Effector CD8-positive, alpha-beta T cell (primary cell): ENCODE measurements at places on chromosomes 5 and 9.

GRCh38 chr5:142317753-142318152 is 7.1 kb downstream of the SPRY4 start:
- DNase-seq, result no peak

- DNase-seq, result no peak
Measured at GRCh38 chr9:91992461-91993041, 42.5 kb upstream of the ROR2 start.

DNA sequence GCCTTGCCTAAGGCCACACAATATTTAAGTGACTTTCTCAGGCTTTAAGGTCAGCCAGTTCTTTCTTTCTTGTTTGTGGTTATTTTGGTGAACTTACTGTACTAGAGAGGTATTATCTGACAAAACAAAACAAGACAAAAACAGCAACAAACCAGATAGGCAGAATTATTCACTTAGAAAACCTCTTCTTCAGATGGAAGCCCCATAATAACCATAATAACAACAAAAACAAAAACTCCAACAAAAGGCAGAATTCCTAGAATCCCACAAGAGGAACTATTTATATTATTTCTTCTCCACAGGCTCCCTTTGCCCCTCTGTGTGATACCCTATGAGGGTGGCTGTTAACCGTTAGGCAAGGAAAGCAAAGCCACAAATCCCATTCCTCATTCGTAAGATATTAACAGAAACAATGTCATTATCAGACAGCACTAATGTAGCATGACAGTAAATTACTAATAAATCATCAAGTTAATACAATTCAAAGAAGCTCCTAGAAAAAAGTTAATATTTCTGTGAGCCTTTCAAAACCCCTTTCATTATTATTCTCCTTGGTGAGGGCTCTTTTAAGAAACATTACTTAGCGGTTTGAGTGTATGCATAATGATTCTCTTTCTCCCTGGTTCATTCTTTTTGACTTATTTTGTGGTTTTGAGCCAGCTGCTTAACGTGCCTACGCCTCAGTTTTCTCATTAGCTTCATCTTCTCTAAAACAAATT is 274.9 kb downstream of the EFNA5 start:
- no peak for DNase-seq

GRCh38 chr5:117041926-117042595 is 467.4 kb upstream of the SEMA6A start:
- DNase-seq, result no peak

DNA sequence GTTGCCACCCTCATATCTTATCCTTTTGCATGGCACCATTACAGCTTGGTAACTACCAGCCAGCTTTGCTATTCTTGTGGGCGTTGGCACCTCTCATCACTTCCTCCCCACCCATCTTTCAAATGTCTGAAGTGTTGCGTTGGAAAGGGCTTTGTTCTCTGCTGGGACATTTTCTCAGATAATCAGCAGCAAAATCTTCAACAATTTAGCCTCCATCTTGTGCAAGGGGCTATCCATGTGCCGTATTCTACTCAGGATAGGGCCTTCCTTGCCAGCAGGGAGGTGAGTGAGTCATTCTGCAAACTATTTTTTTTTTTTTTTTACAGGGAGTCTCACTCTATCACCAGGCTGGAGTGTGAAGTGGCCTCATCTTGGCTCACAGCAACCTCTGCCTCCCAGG is 62.1 kb upstream of the NUDT12 start:
- no peak for DNase-seq

GRCh38 chr9:120161776-120162175 is 418.2 kb downstream of the CDK5RAP2 start:
- DNase-seq, result no peak

DNA sequence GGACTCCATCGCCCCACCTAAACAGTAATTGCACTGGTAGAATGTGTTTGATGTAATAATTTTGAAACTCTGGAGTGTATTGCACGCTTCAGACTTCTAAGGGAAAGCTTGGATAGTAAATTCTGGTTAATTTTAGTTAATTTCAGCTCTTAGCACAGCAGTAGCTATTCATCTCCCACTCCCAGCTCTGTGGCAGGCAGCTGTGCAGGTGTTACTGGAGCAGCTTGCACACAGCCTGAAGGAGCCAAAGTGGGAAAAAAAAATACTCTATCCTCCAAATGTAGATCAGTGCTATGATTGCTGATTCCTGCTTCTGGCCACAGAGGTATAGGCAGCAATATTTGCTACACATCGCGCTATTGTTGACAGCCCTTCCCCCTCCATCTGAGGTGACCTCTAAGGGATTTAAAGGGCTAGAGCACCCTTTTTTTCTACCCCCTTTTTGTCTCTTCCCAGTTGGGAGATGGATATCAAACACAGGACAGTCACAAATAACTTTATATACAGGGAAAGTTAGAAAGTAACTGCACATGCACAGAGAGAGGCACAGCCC is 97.4 kb downstream of the KCTD16 start:
- no peak for DNase-seq

DNA sequence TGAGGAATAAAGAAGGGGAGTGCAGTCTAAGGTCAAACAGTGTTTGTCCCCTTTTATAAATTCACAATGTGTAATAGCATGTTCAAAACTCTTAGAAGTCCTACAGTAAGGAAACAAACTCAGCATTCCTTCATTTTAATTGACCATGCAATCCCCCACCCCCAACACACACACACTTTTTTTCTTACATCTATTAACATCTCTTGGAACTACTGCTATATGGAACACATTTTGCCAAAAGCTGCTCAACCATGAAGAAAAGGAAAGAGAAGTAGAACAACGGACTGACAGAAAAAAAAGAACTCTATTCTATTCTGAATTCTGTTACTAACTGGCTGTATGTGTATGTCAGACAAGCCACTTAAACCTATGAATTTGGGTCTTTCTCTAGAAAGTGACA is 2.8 kb upstream of the CTNNAL1 start:
- DNase-seq, result no peak

DNA sequence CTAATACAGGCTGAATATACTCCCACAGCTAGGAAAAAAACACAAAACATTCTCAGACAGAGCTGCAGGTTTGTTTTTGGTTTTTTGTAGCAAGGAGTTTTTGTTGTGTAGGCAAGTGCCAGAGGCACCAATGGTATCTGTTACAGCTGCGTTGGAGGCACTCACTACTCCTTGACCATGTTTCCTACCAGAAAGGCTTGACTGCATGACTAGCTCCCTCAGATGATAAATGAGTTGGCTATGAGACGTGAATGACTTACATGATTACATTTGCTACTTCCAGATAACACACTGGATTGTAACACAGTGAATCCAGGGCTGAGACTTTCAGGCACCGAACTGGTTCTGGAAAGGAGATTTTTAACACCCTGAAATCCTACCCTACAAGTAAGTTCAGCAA is 18.8 kb downstream of the GZMK start:
- no peak for DNase-seq

DNA sequence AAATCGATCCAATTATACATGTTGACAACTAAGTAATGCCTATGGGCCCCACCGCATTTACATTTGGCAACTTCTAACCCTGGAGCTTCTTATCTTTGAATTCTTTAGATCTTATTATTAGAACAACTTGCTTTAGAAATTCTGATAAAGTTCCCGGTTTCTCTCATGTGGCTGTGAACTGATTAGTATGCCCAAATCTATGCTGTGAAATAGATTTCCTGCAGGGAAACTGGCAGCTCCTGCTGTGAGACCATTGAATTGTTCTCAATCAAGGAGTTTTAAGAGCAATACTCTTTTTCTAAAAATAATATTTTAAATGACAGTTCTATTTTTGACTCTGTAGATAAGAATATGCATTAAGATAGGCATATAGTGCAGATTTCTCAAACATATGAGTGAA is 177.5 kb downstream of the GABRB2 start:
- no peak for DNase-seq

DNA sequence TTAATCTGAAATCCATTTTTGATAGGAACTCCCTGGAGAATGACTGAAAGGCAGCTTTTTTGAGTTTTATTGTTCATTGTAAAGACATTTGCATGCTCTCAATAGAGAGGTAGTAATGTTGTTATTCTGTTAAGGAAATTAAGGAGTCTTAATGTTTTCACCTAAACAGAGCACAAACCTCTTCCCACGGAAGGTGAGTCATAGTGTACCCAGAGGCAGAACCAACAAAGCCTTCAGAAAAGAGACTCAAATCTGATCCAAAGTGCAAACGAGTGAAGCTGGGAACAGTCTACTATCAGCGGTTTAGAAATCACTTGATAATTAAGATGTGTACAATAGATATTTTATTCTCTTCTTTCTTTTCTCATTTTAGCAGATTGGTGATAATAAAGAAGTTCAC is 470.5 kb downstream of the PLK2 start:
- no peak for DNase-seq

DNA sequence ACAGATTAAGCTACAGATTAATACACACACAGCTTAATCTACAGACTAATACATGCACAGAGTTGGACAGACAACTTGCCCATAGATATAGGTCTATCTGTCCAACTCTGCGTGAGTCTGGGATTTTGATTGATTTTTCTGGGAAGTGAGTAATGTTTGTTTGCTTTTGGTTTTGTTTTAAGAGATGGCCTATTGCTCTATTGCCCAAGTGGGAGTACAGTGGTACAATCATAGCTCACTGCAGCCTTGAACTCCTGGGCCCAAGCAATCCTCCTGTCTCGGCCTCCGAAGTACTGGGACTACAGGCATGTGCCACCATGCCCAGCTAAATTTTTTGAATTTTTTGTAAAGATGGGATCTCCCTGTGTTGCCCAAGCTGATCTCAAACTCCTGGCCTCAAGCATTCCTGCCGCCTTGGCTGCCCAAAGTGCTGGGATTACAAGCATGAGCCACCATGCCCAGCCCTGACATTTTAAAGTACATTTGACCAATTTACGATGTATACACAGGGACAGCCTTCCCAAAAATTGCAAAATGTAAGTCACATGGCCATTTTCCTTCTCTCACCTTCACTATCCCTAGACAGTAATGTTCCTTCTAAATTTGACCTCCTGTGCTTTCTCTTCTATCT is 50.8 kb downstream of the PAPPA start:
- no peak for DNase-seq

- no peak for DNase-seq
Measured at GRCh38 chr5:77936365-77936693, 160.2 kb upstream of the TBCA start.

DNA sequence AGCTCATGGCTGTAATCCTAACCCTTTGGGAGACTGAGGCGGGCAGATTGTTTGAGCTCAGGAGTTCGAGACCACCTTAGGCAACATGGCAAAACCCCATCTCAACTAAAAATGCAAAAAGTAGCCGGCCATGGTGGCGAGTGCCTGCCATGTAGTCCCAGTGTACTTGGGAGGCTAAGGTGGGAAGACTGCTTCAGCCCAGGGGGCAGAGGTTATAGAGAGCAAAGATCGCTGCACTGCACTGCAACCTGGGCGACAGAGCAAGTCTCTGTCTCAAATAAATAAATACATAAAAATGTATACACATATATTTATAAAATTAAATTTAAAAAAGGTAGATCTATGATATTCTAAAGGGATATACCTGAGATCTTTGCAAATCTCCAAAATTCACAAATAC is 19.4 kb downstream of the ZBTB5 start:
- DNase-seq, result no peak

DNA sequence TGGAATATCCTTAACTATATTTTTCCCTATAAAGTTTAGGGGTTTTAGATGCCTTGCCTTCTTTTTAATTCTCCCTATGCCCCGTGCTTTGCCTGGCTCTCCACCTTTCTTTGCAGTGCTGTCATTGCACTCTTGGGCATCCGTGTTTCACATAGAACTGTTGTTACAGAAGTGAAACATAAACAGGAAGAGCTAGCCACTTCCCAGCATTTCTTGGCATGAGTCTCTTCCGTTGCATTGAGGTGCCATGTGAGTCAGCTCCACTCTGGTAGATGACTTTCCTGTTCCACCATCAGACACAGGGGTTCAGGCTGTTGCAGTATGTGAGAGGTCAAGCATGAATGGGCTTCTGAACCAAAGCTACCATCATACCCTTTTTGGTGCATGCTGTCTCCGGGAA is 73.4 kb downstream of the ANGPTL2 start:
- DNase-seq, result no peak

GRCh38 chr9:109423877-109424276 is 74.2 kb downstream of the PTPN3 start:
- DNase-seq, result no peak

- DNase-seq, result no peak
Measured at GRCh38 chr5:126514131-126514557, 80.9 kb downstream of the ALDH7A1 start.

DNA sequence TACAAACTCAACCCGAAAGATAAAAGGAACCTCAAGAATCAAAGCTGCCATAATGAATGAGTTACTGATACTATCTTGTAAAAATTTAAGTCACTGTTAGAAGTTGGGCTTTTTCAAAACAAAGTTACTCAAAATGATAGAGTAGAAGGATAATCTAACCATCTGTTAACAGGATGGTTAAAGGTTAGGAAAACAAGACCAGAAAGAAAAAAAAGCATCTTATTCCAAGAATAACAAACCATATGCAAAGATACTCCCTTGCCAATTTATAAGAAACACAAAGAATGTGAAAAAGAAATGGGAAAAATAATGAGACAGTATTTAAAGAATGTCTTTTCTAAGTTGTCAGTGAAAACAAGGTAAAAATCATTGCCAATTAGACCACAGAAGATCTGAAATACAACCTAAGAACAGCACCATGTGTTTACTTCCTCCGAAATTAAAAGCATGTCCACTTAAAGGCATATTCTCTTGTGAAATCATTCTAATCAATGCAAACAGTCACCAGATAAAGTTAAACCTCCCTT is 51.2 kb downstream of the STRBP start:
- no peak for DNase-seq

DNA sequence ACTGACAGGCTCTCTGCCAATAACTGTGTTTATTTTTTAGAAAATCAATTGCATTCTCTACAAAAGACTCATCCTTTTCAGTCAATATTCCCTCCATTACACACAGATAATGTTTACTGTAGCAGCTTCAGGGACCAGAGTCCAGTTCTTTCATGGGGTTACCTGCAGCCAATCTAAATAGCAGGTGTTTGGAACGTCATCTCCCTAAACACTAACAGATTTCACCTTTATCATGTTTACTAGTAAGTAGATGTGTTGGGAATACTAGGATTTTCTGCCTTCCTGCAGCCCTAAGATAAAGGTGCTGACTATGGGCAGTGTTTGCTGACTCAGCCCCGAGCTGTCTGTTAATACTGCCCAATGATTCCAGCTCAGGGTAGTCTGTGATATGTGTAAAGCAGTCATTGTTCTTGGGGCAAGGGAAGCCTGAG is 447.0 kb downstream of the KIF4B start:
- DNase-seq, result no peak
